Kasumi-1 (cell line): ENCODE measurements at places on chromosomes 2 and 18.

- DNase-seq = no peak
Observed at GRCh38 chr18:54928236-54928635, 31.0 kb downstream of the CCDC68 start.

- DNase-seq = peak; percentile 43
Observed at GRCh38 chr2:226118471-226119429, 680.9 kb downstream of the IRS1 start.

GRCh38 chr2:68861330-68861729 is 9.9 kb downstream of the BMP10 start:
- peak; percentile 59 for DNase-seq

DNA sequence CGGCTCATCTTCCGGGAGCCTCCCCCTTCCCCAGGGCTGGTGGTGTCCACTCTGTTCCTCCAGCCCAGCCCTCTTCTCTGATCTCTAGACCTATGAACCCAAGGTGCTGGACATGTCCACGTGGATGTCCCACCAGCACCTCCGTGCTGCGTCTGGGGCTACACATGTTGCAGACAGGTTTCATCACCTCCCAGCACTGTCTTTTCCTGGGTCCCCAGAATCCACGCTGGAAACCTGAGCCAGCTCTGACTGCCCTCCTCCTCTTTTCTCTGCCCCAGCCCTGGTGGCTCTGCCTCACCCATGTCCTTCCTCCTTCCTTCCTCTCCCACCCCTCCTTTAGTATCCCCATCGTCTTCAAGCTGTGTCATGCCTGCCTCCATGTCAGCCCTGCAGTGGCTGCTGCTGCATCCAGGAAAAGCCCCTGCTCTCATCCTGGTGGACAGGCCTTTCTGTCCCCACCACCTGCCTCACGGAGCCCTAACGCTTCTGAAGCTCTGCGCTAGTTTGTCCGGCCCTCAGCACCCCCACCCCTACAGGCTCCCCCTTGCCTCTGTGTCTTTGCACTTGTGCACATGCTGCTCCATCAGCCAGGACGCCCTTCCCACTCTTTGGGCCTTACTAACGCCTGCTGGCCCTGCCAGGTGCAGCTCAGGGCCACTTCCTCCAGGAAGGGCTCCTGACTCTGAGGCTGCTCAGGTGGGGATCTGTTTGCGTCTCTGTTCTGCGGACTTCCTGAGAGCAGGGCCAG is 105.9 kb downstream of the DYSF start:
- DNase-seq = no peak

DNA sequence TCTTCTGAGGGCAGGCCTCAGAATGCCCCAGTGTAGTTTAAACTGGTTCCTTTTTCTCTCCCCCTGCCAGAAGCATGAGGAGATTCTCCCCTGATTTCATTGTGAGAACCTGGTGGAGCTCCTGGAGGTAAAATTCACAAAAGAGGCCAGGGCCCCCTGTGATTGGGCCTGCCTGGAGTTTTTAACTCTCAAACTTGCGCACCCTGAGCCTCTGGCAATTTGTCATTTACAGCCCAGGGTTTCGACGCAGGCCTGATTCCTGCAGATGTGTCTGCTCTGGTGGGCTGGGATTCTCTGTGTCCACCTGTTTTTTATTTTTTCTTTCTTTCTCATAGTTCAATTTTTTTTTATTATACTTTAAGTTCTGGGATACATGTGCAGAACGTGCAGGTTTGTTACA is 157.9 kb downstream of the ASB1 start:
- no peak for DNase-seq

- no peak for DNase-seq
Observed at GRCh38 chr2:10548626-10549025, 100.5 kb upstream of the ODC1 start.

DNA sequence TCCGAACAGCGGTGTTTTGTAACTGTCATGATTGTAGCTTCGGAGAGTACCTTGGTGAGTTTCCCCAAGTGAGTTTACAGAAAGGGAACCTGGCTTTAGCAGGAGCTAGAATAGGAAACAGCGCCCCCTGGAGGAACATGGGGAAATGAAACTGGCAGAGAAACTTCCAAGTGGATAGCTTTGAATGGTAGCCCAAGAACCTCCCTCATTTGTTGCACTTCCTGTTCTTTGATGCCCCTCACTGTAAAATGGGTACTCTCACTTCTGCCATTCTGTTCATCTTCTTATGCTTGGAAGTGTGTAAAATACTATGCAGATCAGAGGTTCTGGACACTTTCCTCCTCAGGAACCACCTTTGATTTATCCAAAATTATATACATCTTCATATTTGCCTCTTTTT is 36.2 kb downstream of the CHST10 start:
- DNase-seq = peak; percentile 85

GRCh38 chr2:97951155-97951680 is 44.5 kb downstream of the TMEM131 start:
- no peak for DNase-seq

GRCh38 chr2:9668687-9669345 is 38.0 kb upstream of the YWHAQ start:
- DNase-seq = no peak

DNA sequence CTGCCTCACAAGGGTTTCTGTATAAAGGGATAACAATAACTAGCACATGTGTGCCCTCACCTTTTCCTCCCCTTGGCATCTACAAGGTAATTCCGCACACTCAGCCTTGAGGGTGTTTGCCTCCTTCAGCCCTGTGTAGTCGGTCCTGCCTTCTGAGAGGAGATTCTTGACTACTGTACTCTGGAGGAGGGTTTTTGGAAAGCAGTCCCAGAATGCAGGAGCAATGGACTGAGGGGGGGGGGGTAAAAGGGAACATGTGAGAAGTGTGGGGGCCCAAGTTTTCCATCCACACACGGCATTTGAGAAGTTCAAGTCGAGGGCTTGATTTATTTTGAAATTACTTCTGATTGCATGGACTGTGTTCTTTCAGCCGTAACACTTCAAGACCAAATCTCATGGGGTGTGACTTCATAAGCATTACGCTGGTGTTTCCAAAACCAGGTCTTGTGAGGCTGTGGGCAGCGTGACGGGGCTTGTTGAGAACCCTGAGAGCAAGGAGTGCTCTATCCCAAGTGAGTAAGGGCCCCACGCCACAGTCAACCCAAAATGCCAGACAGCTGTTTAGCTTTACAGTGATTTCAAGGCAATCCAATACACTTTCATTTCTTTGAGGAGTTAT is 198.7 kb upstream of the MEIS1 start:
- DNase-seq = no peak

DNA sequence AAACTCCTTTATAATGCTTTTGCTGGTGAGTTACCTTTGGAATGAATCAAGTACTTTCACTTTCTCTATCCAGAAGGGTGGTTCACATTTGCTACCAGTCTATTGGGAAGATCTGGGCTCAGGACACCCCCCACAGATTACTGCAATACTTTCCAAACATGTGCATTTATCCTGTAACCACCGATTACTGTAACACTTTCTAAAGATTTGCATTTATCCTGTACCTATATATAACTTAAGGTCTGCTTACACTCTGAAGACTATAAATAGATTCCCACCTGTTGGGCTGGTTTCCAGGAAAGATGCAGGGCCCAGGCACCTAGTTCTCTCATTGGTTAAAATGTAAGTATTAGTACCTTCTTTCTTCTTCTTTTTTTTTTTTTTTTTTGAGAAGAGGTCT is 113.0 kb upstream of the NEDD4L start:
- no peak for DNase-seq

DNA sequence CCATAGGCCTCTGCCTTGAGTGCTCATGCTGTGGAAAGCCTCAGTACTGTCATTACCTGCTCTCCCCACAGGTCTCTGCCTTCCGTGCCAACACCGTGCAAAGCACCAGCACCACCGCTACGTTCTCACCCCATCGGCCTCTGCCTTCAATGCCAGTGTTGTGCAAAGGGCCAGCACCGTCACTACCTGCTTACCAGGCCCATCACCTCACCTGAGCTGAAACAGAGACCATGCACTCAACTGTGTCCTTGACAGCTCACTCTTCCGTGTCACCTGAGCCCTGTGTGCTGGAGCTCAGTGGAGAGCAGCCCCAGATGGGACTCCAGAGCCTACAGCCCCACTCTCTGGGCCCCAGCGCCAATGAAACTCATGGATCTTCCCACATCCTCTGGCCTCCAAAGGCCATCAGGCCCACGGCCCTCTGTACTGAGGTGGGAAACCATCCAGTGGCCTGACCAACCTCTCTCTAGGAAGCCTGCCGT is 62.7 kb downstream of the ZNF516 start:
- no peak for DNase-seq

DNA sequence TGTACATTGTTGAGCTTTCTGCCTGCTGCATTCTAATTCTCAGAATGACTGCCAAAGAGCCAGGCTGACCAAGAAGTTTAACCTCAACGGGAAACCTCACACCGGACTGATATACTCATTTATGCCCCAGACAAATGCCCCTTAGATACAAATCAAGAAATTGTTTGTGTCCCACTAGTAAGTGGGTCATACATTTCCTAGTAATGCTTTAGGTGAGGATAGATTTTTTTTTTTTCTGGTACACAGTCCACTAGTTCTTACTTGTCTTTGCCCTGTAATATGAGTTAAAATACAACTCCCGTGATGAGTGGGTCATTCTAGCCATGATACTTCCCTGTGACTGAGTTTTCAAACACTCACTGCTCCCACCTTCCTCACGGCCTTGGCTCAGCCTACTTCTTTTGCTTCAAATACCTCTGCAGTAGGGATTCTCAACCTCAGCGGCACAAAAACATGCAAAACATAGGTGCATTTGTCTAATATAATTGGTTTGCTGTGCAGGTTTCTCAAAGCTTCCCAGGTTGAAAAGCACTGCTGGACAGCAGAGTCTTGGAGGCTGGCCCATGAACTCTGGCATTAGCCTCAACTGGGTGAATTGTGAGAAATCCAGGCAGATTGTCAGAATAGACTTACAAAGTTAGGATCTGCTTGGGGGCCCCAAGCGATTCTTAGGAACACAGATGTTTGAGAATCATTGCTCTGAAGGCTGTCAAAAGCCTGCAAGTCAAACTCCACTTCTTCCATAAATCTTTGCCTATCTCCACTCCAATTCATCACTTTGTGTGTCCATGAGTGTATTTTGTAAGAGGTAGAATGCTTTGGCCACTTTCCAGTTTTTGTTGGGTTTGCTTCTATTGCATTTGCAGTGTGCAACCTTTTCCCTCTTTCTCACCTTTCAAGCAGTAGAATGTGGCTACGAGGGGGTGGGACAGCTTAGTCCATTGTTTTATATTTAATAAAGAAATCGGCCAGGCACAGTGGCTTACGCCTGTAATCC is 35.5 kb downstream of the TGIF1 start:
- no peak for DNase-seq

GRCh38 chr2:240670402-240670801 is 12.3 kb downstream of the AQP12B start:
- DNase-seq = no peak

DNA sequence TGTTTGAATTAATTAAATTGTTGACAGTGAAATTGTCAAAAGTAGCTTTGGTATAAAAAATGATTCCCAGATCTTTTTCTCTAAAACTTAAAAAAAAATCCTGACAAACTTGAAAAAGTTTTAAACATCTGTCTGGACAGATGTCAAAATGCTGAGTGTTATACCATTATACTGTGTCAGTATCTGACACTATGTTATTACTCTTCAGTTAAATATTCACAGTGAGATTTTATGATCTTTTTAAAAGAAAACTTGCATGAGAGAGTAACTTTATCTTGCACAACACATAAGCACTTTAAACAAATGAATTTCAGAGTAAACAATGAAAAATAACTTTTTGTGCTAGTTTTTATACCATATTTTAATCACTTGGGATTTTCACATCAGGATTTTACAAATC is 167.4 kb downstream of the MEIS1 start:
- DNase-seq = no peak

- DNase-seq = no peak
Observed at GRCh38 chr2:174392706-174393105, 2.8 kb upstream of the SCRN3 start.

GRCh38 chr2:145846982-145847381 is 1327.1 kb upstream of the ZEB2 start:
- DNase-seq = no peak

DNA sequence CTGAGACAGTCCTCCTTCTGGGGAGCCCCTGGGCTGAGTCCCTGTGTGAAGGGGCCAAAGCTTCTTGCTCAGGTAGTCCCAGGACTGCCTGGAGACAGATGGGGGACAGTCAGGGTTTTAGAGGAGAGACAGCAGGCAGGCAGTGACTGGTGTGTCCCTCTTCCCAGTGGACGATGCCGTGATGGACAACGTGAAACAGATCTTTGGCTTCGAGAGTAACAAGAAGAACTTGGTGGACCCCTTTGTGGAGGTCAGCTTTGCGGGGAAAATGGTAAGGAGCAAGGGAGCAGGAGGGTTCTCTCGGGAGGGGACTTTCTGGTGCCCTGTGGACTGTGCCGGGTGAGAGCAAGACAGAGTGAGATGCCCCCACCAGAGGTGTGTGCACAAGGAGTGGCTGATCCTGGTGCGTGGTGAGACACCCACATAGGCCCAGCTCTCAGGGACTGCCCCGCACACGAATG is 74.8 kb downstream of the DYSF start:
- no peak for DNase-seq

GRCh38 chr2:121598087-121598486 is 51.2 kb downstream of the CLASP1 start:
- no peak for DNase-seq

DNA sequence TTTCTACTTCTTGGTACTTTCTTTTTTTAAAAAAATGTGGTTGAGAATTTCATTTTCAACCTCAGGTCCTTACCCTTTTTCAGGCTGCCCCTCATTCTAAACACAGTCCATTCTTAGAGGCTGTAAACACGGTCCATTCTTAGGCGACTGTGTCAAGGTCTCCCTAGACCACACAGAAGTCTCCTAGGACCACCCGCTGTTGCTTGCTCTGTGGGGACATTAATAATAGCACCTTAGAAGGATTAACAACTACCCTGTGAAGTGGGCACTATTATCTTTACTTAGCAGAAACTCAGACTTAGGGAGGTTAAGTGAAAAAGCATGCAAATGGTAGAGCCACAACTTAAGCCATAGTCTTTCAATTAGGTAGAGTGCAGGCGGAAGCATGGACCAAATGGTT is 91.7 kb downstream of the RBMS1 start:
- DNase-seq = no peak

GRCh38 chr2:176105078-176105729 is 1.9 kb upstream of the HOXD11 start:
- no peak for DNase-seq

- DNase-seq = peak; percentile 39
Observed at GRCh38 chr2:151979694-151980093, 119.2 kb downstream of the CACNB4 start.

DNA sequence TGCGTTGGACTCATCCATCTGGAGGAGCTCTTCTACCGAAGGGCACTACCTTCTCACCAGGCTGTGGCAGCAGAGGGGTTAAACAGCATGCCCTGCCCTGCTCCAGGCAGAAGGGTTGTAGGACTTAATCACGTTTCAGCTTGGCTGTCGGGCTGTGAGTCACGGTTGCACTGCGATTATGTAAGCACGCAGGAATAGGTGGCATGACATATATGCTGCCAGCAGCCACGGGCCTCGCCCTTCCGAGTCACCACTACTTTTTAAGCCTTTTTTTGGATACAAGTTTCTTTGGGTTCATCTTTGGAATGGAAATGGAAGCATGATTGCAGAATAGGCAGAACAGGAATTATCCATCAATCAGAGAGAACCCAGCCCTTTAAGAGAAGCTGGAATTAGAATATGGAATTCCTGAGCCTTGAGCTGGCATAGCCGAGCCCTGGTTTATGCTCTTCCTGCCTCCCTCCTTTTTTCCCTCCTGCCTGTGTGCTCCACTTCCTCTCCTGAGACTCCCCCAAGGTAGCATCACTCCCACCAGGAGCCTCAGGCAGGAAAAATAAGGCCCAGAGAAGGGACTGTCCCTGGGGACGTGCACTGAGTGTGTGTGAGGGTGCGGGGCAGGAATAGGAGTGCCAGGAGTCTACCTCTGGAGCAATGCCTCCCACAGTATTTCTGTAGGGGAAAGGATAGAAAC is 86.8 kb downstream of the SEMA4F start:
- peak; percentile 6 for DNase-seq
